Activated T-cell treated with anti-CD3 and anti-CD28 coated beads, Interleukin-2, amount 50 U/mL, for 24 hours (primary cell): ENCODE measurements at places on chromosomes 6 and 20.

- DNase-seq, result no peak
Measured at GRCh38 chr6:111423960-111424846, 58.8 kb downstream of the REV3L start.

GRCh38 chr6:32076321-32076809, 32.8 kb downstream of the TNXB start:
- no peak for DNase-seq

- DNase-seq, result peak; percentile 28
Measured at GRCh38 chr6:127641905-127642304, 64.9 kb downstream of the C6orf58 start.

- DNase-seq, result no peak
Measured at GRCh38 chr6:14951704-14952103, 294.2 kb upstream of the JARID2 start.

- no peak for DNase-seq
Measured at GRCh38 chr20:19915111-19915798, 101.9 kb upstream of the NAA20 start.
